Stomach (tissue), 19 donors: ENCODE measurements at places on chromosomes 1 and 21. TPM values are rescaled to one million over a fixed set of nuclear protein-coding genes. Genes with fewer than 3 reads are reported as not detected.
A peak's percentile ranks its signal among the peaks of the same experiment; 100 is the strongest.

Gene NR5A2
- 1.4 TPM for total RNA-seq

Gene PTAFR
- total RNA-seq: 0.45 TPM

Gene LAMB3
- total RNA-seq: 14.0 TPM

Gene GBP6
- not detected for total RNA-seq

Gene SYDE2
- 15.8 TPM for total RNA-seq

Gene ATP5PO
- total RNA-seq: 382 TPM

Gene S100A7
- not detected for total RNA-seq

Gene SPRR2D
- total RNA-seq: not detected

DNA sequence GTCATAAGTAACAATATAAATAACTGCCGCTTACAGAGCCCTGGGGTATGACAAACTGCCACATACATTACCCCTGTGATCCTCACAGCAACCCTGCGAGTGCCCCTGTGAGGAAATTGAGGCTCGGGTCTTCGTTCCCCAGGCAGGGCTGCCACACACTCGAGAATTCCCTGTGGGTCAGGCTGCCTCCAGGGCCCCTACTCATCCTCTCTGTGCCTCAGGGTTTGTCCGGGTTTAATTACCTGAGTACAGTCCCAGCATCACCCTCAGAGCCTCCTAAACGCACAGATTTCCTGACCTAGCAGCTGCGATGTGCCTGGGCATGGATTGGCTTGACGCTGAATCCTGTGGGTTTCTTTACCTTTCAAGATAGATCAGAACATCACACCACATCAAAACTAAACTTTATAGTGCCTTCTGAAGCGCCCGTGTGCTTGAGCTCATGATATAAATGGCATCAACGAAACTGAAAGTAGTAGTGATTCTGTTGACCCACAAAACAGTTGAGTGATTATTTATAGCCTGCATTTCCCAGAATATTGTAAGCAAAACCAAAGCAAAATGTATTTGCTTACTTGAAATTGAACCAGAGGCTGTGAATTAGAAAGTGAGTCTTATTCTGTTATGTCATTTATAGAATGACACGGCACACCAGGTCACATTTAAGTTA is 14.0 kb downstream of the SLC37A1 start:
- DNase-seq: no peak

DNA sequence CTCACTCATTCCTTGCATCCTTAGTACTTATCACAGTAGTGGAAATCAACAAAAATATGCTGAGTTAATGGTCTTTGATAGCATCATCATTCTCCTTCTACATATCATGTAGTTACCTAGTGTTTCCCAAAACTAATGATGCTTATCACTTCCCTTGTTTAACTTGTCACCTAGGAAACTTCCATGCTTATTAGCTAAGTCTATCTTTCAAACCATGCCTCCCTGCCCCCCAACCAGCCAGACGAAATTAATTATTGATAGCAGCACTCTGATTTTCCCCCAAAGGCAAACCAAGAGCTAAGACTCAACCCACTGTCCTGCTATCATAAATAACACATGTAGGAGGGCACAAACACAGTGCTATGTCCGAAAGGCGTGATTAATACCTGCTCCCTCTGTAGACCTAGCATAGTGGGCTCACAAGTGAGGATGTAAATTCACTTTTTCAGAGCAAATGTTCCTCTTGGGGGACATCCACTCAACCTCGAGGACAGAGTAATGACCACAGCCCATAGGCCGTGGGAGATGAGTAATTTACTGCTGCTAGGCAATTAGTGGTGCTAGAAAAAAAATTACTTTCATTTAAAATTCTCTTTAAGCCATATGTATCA is 25.8 kb upstream of the LPAR3 start:
- DNase-seq: no peak

- peak; percentile 83 for DNase-seq
Observed at GRCh38 chr1:206117151-206117948, at the start of gene AVPR1B. AVPR1B (minus strand) TSS chr1:206117388; CDS start chr1:206116890, 498 bp downstream.

DNA sequence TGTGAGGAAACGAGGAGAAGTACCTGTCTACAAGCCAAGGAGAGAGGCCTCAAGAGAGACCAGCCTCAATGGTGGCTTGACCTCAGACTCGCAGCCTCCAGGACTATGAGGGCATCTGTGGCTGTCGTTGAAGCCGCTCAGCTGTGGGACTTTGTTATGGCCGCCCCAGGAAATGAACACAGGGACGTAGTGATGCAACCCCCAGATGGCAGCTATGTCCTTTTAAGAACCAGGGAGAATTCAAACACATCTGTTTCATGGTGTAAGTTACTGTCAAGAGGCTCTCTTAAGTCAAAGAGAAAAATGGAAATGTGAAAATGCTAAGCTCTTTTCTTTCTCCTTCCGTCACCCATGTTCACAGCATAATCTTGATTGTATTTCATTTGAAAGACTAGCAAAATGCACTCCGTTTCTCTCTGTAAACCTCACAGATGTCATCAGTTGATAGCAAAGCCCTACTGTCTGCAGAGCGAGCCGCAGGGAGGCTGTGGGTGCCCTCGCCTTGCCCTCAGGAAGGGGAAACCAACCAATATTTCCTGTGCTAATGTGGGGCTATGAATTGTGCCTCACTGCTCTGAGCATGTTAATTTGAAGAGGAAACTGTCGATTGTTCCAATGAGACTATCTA is 21.3 kb downstream of the UBASH3A start:
- peak; percentile 62 for DNase-seq

DNA sequence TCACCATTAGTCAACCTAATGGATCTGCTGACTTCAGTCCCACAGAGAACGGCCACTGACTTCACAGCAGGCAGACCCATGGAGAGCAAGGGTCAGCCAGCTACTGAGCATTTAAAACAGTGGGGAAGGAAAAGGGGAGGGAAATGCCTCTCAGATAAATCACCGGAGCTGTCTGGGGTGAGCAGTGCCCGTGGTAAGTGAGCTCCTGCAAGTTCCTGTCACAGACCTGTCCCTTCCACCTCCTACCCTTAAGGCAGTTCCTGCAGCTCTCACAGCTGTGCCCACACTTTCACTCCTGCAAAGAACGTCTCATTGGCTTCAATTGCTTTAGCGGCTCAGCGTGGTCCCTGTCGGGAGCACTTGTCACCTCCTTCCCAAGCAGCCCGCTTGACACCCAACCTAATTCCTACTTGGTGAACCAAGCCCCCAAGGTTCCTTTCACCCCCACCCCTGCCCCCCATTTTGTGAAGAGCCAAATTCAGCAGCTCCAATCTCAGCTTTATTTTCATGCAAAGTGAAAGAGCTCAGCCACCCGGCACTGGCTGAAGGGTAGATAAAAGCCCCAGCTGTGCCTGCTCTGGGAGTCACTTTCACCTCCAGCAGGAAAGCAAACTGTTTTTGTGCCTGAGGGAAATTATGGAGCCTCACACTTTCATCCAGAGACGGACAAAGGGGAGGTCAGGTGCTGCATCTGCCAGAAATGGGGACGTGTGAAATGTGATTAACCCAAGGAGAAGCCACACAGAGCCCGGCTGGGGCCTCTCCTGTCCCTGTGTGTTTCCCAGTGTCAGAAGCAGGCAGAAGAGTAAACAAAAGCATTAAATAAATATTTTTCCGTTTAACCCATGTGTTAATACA is 306.2 kb downstream of the TTLL7 start:
- DNase-seq: no peak

DNA sequence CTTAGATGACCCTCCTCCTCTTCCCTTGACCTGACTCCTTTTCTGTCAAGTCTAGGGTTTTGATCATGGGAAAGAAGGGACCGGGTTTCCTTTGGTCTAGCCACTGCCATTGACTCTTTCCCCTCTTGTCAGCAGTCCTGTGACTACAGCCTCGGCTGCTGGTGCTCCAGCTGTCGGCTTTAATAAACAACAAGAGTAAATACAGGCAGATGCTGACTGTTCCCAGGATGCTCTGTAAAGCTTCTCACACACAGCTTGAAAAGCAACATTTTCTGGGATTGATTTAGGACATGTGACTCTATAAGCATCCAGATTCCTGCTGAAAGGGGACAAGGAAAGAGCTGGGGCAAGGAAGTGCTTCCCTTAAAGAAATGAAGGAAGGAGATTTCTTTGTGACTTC is 53.5 kb upstream of the CTTNBP2NL start:
- no peak for DNase-seq

GRCh38 chr1:70583522-70583921 is 172.5 kb downstream of the CTH start:
- DNase-seq: no peak

DNA sequence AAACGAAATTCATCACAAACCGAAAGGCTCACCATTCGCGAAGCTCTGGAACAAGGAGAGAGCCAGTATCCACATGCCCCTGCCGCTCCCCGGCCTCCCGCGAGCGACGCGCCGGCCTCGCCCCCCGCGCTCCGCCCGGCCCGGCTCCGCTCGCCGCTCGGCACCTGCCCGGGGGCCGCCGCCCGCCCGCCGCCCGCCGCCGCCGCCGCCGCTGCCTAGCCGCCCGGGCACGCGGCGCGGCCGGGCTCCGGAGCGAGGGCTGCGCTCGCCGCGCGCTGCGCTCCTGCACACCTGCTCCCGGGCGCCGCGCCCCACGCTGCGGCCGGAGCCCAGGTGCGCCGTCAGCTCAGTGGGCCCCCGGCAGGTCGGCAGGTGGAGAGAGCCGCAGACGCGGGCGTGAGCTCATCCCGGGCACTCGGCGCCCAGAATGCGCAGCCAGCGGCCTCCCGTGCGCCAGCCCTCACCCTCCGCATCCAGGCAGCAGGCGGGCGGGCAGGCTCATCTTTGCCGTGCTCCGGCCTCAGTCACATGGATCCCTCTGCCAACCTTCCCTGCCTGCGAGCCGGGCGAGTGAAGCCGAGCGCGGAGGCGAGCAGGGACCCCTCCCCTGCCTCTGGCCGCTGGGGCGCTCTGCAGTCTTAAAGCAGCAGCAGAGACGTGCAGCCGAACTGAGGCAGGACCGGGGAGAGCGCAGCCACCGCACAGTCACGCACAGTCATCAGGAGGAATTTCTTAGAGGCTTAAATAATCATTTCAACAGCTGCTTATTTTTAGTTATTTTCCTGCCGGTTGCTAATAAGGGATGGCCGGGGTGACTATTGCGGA is at the start of gene DSCAM:
TSS of gene DSCAM (minus strand) at position 572 of the 825 bp plus-strand sequence. CDS start at position 75, 497 bp downstream.
- peak; percentile 57 for DNase-seq

- no peak for DNase-seq
Observed at GRCh38 chr1:50453266-50453665, 30.0 kb upstream of the DMRTA2 start.

DNA sequence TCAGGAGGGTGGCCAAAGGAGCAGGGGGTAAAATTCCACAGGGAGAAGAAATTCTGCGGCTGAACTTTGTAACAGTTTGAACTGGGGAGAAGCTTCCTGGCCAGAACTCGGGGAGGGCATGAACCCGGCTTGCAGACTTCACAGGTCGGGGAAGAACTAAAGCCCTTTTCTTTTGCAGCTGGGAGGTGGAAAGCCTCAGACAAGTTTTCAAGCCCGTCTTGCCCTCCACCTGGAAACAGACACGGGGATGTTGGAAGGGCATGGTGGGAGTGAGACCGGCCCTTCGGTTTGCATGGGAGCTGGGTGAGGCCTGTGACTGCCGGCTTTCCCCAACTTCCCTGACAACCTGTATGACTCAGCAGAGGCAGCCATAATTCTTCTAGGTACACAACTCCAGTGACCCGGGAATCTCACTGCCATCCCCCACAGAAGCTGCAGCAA is 11.3 kb downstream of the THEM4 start:
- no peak for DNase-seq

DNA sequence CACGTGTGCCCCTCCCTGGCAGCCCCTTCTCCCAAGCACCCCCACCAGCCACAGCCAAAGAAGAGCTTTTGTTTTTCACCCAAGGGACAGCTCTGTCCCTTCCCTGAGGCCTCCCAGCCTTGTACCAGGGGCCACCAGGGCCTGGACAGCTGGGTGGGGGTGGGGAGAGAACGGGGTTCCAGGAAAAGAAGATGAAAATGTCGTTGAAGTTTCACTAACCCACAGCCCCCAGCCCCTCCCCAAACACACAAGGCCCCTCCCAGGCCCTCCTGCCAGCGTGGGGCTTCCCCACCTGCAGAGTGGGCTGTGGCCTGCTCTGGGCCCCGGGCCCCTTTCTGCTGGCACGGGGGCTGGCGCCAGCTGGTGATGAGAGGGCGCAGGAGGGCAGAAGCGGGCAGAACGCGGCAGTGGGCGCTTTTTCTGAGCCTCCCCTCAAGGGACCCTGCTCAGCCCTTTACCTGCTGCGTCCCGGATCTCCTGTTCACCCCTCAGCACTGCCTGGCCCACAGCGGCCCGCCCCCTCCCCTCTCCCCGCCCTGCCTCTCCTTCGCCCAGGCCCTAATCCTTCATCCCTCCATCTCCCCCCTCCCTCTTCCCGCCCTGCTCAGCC is 5.5 kb upstream of the ANKRD65 start:
- peak; percentile 16 for DNase-seq

GRCh38 chr1:167517535-167518330 is 596 bp downstream of the CD247 start:
- DNase-seq: no peak

- DNase-seq: no peak
Observed at GRCh38 chr1:247216261-247216660, 39.6 kb upstream of the VN1R5 start.

GRCh38 chr1:17120481-17120877 is 1.2 kb upstream of the PADI2 start:
- no peak for DNase-seq

DNA sequence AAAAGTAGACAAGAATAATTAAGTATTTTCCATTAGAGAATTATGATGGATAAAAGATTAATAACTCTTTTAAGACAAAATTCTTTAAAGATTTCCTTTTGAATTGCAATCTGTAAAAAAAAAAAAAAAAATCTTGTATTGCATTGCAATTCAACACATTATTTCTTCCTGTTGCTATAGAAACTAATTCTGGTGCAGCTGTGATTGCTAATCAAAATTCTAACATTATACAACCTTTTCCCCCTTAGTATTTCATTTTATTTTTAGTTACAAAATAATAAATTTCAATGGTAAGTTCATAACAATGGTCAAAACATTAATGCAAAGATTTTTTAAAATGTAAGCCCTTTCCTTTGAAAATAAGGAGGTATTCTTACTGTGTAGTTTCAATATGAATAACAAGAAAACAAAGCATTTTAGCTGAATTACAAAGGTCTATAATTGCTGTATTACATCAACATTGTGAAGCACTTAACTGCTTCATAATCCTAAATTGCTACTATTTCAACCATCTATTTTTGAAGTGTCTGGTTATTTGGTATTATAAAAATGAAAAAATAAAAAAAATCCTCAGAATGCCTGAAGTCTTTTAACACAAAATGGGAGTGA is 135.0 kb downstream of the SYT14 start:
- no peak for DNase-seq

- DNase-seq: no peak
Observed at GRCh38 chr1:21297975-21298374, 7.7 kb upstream of the ECE1 start.

DNA sequence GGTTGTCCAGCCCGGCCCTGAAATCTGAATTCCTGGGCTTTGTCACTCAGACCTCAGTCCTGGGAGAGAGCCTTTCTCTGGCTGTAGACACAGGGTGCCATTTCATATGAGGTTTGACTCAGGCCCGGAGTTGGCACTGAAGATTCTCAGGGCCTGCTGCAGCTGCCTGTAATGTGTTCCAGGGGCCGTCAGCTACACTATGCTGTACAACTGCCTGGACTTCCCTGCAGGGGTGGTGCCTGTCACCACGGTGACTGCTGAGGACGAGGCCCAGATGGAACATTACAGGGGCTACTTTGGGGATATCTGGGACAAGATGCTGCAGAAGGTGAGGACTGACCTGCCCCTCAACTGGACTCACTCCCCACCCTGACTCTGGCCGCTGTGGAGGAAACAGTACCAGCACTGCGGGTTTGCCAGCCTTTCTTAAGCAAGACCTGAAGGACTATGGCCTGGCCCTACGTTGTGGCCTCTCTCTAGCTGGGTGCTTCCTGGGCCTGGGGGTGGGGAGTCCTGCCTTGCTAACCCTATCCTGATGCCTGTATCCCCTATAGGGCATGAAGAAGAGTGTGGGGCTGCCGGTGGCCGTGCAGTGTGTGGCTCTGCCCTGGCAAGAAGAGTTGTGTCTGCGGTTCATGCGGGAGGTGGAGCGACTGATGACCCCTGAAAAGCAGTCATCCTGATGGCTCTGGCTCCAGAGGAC is 18.9 kb downstream of the FAAH start:
- no peak for DNase-seq
